Activated CD4-positive, alpha-beta T cell treated with anti-CD3 and anti-CD28 coated beads, Interleukin-2, amount 50 U/mL, for 16 hours (primary cell): ENCODE measurements at places on chromosomes 1 and 21.

GRCh38 chr21:35127026-35127425 lies 77.9 kb upstream of the RUNX1 start:
- DNase-seq, result no peak

- DNase-seq, result no peak
Measured at GRCh38 chr1:216779686-216780085, 56.5 kb upstream of the ESRRG start.

- no peak for DNase-seq
Measured at GRCh38 chr1:208219659-208220282, 24.4 kb downstream of the PLXNA2 start.

GRCh38 chr1:100213141-100213540 lies 35.1 kb upstream of the LRRC39 start:
- no peak for DNase-seq

DNA sequence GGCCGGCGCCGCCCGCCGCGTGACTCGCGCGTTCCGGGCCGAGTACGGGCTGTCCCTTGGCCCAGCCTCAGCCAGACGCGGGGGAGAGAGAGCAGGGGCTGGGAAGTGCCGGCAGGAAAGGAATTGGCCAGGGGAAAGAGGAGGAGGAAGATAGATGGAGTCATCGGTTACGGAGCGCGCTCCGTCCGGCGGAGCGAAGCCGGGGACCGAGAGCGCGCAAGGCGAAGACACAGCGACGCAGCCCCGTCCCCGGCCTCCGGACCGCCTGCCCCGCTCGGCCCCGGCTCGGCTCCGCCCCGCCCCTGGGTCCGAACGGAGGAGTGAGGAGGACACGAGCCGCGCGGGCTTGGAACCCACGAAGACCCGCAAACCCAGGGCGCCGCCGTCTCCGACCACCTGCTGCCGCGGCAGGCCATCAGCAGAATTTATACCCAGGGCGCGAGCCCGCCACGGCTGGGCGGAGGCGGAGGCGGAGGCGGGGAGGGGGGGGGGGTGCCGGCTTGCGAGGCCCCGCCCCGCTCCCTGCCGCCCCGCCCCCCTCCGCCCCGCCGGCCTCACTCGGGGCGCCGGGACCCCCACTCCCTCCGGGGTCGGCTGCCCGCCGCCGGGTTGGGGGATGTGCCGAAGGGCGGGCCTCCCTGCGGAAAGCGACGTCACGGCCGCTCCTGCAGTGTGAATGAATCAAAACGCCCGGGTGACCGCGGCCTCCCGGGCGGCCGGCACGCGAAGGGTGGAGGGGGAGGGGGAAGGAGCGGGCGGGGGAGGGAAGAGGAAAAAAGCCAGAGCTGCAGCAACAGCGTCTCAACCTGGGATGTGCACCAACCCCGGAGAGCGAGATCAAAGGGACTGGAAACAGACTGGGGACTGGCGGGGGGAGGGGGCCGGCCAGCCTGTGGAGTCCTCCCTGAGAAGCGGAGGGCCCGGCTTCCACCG lies at the start of gene LHX4:
Gene LHX4, plus strand, starts transcription at position 782 of the 933 bp plus-strand sequence. CDS start 266 bp downstream, outside the sequence.
- DNase-seq, result peak; percentile 27

- DNase-seq, result no peak
Measured at GRCh38 chr1:8533124-8533523, 215.2 kb downstream of the SLC45A1 start.

DNA sequence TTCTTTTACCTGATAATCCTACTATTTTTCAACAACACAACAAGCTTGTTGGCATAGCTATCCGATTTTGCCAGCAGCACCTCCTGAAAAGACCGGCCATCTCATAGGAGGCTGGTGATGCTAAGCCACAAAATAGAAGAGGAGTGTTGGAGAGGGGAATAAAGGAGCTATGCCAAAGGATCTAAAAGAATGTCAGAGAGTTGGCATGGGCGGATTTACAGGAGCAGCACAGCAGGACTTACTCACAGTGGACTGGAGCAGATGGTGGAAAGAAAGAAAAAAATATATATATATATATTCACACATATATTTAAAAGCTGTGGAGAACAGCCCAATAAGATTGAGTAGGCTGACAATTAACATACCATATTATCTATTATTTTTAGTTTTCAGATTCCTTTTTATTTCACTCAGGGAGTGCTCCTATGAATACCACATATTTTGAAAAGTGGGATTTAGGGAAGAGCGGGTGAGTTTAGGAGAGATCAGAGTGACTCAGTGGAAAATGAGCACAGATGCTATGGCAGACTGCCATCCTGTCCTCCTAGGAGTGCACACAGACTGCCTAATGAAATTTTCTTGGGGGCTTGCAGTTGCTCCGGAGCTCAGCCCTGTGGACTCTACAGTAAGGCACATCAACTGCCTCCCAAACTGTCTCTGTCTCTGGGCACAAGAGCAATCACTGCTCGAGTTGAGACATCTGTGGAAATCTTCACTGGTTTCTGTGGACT lies 394.4 kb upstream of the CHRM3 start:
- DNase-seq, result no peak

DNA sequence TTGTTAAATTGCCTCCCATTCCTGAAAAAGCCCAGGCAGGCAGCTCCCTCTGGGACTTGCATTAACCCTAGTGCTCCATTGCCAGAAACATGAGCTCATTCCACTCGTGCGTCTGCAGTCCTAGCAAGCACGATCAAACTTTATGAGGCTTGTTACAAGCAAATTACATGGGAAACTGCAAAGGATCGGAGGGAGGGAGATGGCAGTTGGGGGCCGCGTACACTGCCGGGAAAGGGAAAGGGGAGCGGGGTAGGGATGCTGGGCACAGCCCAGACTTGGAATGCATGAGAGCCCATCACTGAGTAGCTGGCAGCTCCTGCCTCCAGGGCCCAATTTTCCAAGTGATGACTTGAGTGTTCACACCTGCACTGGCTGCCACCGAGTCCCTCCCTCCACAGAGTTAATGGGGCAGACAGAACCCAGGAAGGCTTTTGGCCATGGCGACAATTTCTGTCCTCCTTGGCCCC lies 169.9 kb downstream of the BRINP2 start:
- DNase-seq, result no peak

DNA sequence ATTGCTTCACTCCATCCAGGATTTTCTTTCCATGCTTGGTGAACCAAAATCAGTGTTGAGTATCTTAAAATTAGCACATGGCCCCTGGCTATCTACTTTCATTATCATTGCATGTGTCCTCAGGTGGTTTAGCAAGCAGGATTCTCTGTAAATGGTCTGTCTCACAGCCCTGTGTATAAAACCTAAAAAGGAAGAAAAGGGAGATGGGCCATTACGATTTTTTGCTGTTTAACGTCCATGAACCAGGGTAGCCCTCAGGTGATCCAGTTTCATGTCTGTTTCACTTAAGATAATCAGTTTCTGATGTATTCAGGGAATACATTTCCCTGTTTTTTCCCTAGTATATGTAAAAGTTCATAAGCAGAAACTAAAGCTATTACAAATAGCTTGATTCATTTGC lies 238.2 kb downstream of the NFIA start:
- no peak for DNase-seq

- DNase-seq, result no peak
Measured at GRCh38 chr1:156155756-156156510, 2.5 kb downstream of the SEMA4A start.

DNA sequence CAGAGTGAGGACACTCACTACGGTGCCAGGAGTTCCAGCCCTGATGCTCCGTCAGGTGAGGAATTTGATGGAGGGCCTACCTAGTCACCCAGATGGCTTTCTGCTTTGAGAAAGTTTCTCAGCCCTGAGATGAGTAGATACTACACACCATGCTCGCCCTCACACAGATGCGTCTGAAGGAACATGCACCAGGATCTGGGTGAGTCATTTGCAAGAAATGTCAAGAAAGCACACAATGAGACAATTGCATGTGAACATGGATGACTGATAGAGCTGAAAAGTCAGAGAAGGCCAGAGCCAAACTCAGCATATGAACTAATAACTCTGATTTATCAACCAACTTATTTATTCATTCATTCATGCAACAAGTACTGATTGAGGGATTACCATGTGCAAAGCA lies 483.9 kb downstream of the OMA1 start:
- no peak for DNase-seq

GRCh38 chr1:179677882-179678281 lies 65.2 kb upstream of the FAM163A start:
- no peak for DNase-seq

DNA sequence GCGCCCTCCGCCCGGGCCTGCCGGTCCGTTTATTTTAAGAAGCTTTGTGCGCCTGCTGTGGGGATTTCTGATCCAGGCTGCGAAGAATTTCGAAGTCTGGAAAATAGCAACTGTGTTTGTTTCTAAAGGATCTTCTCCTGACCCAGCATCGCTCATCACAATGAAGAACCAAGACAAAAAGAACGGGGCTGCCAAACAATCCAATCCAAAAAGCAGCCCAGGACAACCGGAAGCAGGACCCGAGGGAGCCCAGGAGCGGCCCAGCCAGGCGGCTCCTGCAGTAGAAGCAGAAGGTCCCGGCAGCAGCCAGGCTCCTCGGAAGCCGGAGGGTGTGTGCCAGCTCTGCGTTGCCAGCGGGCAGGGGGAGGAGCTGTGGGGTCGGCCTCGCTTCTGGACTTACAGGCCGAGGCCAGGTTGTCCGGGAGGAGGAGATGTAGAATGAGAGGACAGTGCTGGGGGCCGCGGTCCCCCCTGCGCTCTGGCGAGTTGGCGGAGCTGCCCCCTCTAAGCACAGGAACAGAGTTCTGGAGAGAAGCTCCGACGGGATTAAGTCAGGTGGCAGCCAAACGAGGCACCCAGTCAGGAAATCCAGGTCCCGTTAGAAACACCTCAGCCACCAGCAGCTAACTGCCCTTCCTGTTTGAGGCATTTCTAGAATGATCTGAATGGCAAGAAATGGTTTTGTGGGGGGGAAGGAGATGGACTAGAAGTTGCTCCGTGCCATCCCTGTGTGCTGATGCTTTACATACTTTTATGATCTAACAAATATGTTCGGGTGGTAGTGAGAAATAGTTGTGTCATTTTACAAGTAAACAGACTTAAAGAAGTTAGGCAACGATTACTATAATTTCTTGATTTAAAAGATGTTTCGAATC lies 948 bp downstream of the TXLNA start:
- DNase-seq, result peak; percentile 72

DNA sequence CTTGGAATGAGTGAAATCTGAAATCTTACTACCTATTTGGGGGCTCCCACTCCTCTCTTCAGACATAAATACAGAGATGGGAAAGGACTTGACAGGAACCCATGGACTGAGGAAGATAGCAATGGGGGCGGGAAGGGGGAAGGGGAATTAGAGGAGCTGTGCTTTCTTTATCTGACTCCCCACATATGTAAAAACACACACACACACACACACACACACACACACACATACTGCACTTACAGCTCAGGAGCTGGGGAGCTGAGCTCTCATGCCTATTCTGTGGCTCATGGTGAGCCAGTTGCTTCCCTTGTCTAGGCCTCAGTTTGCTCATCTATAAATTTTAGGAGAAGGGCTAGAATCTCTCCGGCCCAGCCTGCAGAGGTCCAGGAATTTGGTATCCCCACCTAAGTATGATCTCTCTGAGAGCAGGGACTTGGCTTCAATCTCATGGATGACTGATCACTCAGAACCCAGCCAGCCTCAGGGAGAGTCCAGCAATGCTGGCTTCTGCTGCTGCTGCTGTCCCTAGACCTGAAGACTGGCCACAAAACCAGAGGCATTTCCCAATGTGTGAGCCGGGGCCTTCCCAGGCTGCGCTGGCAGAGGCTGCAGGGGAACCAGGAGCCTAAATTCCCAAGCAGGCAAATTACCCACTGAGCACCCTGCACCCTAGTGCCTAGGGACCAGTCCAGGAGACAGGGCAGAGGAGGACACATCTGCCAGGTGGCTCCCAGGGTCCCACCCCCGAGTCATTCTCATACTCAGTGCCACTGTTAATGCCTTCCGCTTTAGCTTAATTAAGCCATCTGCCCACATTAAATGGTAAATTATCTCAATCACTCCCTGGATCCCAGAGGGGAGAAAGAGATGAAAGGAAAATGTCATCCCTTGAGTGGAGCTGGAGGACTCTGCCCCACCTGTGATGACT lies 57.5 kb upstream of the RBM15 start:
- no peak for DNase-seq

- DNase-seq, result no peak
Measured at GRCh38 chr1:22776035-22776613, 65.5 kb downstream of the EPHB2 start.

DNA sequence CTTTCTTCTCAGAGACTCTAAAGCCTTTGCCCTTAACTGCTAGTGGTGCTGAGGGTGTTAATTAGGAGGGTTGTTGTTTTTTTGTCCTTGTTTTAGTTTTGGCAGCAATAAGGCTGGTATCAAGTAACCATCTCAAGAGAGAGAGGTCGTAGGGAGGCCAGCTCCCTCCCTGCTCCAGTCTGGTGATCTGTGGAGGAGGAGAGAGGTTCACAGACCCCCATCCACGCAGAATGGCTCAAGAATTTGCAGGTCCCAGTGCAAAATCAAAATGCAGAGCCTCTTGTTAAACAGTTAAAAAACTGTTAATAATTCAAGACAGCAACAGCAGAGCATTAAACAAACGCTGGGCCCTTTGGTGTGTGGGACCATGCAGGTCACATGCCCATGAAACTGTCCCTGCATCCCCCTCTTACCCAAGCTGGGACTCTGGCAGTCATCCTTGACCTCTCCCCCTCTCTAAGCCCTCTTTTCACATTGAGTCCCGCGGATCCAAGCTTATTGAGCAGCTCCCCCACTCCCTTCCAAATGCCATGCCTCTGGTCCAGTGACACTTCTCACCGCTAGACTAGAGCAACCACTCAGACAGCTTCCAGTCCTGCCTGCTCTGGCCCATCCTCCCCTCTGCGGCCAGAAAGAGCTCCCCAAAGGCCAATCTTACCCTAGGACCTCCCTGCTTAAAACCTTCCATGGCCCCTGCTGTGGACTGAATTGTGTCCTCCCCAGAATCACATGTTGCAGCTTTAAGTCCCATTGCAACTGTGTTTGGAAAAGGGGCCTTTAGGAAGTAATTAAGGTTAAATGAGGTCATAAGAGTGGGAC lies 47.7 kb upstream of the RPL11 start:
- no peak for DNase-seq

- no peak for DNase-seq
Measured at GRCh38 chr1:162323023-162323422, 53.6 kb downstream of the SPATA46 start.

- DNase-seq, result no peak
Measured at GRCh38 chr1:157984469-157984868, 9.0 kb upstream of the KIRREL1 start.

DNA sequence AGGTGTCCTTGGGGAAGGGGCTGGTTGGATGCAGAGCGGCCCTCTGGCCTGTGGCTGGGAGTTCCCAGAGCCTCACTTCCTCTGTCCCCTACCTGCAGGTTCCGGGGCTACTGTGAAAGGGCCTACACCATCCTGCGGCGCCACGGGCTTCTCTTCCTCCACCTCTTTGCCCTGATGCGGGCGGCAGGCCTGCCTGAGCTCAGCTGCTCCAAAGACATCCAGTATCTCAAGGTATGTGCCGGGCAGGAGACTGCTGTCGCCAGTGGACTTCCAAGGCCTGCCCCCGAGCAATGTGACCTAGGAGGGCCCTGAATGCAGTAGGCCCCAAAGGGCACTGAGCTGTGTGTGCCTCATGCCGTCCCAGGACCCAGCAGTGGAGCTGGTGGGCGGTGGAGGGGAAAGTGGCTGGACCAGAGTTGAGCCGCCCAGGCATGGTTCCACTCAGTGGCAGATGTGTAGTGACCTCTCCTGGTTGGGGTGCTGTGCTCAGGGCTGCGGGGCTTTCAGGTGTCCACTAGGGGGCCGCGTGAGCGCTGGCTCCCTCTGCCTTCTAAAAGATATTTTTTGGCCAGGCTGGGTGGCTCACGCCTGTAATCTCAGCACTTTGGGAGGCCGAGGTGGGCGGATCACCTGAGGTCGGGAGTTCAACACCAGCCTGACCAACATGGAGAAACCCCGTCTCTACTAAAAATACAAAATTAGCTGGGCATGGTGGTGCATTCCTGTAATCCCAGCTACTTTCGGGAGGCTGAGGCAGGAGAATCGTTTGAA lies 73.4 kb downstream of the PIK3CD start:
- peak; percentile 68 for DNase-seq
